Natural killer cell treated with Interleukin-12 subunit alpha and Interleukin-12 subunit beta and Interleukin-15 and Interleukin-18, amount 100 ng/mL, for 72 hours (primary cell): ENCODE measurements at places on chromosomes 1 and 21.

GRCh38 chr1:118049981-118050380, 120.4 kb downstream of the WDR3 start:
- DNase-seq = no peak

GRCh38 chr1:15229707-15230131, 17.3 kb upstream of the FHAD1 start:
- no peak for DNase-seq

DNA sequence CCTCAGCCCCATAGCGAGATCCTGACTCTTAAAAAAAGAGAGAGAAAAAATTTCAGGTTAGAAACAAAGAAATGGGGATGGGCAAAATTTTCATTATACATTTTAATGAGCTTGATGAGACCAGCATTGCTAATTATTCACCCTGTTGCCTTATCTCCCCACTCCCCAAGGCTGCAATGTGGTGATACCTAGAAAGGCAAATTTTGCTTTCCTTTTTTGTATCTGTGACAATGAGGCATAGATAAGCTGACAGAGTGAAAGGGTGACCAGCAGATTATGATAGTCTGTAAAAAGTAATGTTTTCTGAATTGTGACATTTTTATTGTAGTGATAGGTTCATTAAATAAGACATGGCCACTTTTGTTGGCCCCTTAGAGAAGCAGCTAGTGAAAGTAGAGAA, 12.9 kb downstream of the SRRM1 start:
- no peak for DNase-seq

GRCh38 chr1:18047122-18047521, 60.5 kb upstream of the IGSF21 start:
- no peak for DNase-seq

- no peak for DNase-seq
These were observed 114.1 kb downstream of the TNR start for GRCh38 chr1:175629318-175629694.

GRCh38 chr1:97091679-97092078, 370.1 kb downstream of the PTBP2 start:
- DNase-seq = no peak

GRCh38 chr1:222736972-222737371, at the start of gene FAM177B:
TSS of gene FAM177B (plus strand) at chr1:222737202. CDS start at chr1:222746546, 9,344 bp downstream.
- DNase-seq = no peak

DNA sequence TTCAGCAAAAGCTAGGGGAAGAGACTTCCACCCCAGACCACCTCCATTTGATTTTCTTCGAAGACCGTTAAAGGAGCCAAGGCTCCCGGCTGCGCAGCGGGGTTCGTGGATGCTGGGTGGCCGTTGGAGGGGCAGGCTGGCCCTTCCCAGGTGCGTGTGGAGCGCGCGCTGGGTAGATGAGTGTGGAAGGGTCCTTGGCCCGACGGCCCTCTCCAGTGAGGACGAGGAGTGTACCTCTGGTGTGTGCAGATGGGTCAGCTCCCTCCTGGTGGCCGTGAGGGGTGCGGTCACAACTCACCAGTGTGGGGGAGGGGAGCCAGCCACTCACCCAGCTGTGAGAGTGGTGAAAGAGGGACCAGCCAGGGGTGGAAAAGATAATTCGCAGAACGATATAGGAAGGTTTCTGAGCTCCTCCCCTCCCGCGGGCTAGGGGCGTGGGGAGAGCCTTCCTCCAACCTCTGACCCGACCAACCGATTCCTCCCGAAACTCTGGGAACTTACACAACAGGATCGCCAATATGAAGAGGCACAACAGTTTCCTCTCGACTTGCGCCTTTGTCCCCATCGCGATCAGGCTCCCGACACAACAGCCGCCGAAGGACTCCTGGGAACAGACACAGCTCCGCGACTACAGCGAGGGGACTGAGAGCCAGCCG, at the start of gene F11R:
TSS of gene F11R (minus strand) at position 644 of the 656 bp plus-strand sequence. CDS start at position 565, 79 bp downstream.
- DNase-seq = no peak

- no peak for DNase-seq
These were observed 126.2 kb upstream of the COL6A1 start for GRCh38 chr21:45855248-45855811.

DNA sequence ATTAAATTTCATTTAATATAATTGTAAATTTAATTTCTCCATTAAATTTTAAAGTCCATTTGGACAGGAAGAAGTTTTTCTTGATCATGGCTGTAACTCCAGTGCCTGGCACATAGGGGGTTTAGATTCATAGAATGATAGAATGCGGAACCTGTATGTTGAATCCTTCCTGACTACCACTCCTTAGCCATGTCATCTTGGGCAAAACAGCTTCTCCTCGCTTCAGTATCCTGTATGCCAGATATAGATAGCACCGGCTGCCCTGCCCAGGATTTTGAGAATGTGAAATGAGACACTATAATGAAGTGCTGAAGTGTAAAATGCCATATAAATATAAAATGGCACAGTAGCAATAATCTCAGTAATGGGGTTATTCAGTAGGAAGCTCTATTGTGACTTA, 6.4 kb downstream of the DYRK1A start:
- DNase-seq = no peak

GRCh38 chr21:34640858-34641257, 25.9 kb upstream of the RCAN1 start:
- DNase-seq = no peak

- DNase-seq = no peak
These were observed 51.1 kb upstream of the IL12RB2 start for GRCh38 chr1:67256291-67257172.

- DNase-seq = no peak
These were observed 71.3 kb downstream of the HLX start for GRCh38 chr1:220950576-220950975.

GRCh38 chr1:162444903-162445302, 33.0 kb upstream of the SH2D1B start:
- no peak for DNase-seq

DNA sequence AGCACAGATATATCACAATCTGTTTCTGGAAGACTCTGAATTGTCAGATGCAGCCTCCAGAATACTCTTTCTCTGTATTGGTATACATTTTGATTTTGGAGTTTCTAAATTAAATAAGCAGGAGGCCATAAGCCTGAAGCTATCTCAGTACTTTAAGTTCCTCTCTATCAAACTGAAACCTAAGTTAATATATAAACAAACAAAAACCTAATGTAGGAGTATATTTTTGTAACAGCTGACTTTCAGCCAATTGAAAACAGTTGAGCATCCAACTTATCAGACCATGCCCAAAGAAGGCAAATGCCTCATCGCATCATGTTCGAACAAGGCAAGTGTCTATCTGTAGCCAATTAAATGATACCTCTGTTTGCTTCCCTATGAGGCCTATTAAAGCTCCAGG, 1054.4 kb downstream of the AMY1C start:
- no peak for DNase-seq

GRCh38 chr1:18495635-18496034, 14.9 kb downstream of the KLHDC7A start:
- no peak for DNase-seq

DNA sequence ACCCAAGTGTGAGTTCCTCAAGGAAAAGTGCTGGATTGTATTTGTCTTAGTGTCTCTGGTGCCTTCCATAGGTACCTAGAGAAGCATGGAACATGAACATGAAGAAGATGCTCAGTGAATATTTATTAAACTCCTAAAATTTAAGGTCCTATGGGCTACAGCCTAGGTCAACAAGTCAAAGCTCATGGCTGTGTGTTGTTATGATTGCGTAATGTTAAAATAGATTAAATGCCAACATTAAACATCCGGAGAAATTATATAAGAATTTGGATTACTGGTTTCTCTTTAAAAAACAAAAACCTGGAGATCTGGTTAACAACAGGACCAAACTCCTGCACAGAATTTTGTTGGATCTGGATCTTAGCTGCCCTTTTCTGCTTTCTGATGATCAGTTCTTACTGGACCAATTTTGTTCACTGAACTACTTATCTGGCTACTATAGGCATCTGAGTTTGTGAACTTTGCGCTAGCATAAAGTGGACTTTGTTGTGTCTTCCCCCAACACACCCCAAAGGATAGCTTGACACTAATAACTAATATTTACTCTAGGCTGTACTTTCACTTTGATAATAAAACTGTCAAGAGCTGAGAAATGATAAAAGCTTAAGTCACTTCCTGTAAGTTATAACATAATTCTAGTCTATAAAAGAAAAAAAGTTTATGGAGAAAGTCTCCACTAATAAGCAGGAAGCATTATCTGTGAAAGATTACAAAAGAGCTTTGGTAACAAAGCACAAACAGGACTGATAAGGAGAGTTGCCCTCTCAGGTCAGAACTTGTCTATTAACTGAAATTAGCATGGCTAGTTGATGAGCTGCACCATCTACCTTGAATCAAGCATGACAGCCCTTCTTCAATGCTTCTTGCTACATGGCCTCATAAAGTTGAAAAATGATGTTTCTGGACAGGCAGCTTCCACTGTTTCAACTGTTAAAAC, 20.7 kb downstream of the F5 start:
- no peak for DNase-seq
